ENCODE measurements at places on chromosomes 4 and X.

DNA sequence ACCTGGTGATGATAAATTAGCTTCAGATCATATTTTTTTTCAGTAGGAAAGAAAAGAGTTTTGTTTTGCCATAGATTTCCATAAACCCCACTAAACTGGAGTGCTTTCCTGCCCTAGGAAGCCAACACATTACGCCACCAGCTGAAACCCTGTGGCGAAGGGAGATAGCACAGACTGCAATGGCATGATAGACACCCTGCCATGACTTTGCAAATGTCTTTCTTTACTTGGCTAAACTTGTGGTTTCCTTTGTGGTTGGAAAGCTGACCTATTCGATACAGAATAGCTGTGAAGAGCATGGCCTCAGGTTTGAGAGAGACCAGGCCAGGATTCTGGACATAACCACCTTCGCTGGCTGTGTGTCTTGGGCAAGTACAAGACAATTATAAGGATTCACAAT is 19.1 kb downstream of the MFAP3L start:
- no peak for DNase-seq

DNA sequence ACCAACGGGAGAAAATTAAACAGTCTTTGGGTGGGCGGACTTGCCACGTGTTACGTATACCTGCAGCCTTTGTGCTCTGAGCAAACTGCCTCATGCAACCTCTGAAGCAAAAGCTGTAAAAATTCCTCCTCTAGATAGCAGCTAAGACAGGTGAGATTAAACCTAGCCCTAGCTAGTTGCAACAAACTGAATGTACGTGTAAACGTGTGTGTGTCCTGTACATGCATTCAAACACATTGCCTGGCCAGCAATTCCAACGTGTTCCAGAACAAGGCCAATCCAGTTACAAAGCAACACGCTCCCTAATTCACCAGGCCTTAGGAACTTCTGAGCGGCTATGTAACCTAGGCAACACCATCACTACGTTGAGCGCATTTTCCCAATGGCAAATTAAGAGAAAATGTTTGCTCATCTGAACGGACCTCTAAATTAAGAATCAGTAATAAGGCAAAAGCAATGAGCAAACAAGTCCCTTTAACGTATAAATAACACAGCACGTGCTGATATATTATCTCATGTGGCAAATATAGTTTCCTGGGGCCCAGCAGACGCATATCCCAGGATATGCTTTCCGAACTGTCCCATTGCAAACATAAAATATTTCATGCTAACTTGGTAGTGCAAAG is 792 bp downstream of the PPID start:
- DNase-seq, result peak; percentile 18

GRCh38 chr4:24262084-24262483 is 322.3 kb downstream of the DHX15 start:
- DNase-seq, result no peak

DNA sequence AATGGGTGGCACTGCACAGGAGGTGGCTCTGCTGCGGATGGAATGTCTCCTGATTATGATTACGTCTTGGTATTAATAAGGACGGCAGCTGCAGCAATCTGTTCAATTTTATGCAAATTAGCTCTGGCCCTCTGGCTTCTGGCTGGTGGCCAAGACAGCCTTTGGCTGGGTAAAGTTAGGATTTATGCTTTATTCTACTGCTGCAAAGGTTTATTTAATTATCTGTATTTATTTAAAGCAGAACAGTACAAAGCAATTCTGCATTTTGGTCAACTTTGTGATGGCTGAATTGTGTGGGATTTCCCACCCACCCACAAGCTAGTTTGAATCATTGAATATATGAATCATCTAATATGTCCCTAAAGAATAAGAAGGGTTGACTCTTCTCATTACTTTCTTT is 745.6 kb upstream of the FAM241A start:
- no peak for DNase-seq

DNA sequence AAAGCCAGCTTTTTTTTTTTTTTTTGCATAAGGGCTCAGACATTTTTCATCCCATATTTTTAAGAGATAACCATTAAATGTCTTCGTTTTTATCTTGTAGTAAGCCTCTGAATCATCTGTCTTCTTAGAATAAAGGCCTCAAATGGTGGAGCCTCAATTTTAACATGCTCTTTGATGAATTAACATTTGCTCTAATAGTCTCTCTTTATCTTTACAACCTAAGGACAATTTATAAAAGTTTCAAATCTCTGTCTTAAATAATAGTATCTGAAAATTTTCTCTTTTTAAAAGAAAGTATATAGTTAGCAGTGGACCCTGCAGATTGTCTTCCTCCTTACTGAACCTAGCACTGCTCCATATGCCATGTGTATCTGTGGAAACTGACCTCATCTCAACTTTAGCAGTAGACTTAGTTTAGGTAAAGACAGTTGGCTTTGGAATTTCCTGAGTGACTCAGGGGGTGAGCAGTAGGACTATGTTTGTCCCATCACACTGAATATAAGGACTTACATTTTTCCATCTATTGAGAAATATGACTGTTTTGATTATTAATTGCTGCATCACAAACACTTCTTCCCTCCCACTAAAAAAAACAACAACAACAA is 1658.0 kb downstream of the STIM2 start:
- DNase-seq, result no peak
